NCI-H446 treated with DMSO at 0.1 percent for 48 hours (cell line): ENCODE measurements at places on chromosomes 11 and 22.
A peak's percentile ranks its signal among the peaks of the same experiment; 100 is the strongest.

GRCh38 chr11:94664346-94664745 is 97.2 kb downstream of the PIWIL4 start:
- no peak for DNase-seq

DNA sequence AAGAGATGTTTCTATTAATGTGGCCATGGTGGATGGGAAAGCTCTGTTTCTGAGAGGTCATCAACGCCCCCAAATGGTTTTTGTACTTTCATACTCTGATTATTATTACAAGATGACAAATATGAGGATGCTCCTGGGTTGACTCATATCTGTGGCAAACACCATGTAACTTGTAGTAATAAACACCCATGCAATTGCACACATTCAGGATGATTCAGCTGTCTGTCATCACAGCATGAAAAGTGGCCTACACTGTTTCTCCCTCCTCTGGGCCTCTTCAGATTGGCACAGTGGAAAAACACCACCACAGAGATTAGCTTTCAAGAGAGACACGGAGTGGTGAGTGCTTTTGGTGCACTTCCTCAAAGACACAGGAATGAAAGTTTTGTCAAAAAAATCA is 85.4 kb downstream of the MTNR1B start:
- DNase-seq = peak; percentile 65

DNA sequence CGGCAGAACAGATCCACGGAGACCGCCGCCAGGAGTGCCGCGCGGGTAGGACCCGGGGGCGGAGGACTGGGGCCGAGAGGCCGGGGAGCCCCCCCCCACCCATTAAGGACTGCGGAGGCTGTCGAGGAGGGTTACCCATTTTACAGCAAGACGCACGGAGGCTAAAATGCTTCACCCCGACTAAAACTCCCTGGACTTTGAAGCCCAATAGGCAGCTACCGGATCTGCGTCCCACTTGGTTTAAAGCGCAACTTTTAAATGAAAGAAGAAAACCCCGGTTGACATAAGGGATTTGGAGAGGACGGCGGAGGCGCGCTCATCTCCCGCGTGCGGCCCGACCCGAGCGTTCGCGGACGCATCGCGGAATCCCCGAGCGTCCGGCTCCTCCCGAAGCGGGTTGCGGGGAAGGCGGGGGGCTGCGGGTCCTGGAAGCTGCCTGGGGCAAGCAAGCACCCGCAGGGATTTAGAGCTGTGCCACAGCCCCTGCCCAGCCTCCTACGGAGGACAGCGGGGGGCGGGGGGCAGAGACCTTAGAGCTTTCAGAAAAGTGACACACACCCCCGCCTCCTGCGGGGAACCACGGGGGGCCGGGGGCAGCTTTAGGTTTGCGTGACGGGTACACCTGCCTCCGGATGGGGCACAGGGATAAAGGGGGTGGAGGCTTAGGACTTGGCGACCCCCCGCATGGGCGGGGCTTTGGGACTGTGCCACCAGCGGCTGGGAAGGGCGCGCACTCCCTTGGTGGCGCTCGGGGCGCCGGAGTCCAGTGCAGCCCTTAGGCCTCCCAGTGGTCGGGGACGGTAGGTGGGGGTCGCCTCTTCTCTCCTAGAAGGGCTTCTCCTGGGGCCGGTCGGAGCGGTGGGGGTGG is 760 bp upstream of the CELSR1 start:
- DNase-seq = no peak

DNA sequence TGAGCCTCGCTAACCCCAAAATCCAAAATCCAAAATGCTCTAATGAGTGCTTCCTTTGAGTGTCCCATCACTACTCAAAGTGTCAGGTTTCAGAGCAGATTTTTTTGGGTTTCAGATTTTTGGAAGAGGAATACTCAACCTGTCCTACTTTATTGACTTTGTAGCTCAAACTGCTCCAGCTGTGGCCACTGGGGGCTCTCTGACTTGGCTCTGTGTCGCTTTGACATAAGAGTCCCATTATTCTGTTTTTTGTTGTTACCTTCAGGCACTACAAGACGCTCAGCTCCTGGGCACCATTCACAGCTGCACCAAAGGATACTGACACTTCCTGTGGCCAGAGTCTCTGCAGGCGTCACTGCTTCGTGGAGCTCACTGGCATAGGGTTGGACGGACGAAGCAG is 41.1 kb downstream of the PHF21B start:
- no peak for DNase-seq

DNA sequence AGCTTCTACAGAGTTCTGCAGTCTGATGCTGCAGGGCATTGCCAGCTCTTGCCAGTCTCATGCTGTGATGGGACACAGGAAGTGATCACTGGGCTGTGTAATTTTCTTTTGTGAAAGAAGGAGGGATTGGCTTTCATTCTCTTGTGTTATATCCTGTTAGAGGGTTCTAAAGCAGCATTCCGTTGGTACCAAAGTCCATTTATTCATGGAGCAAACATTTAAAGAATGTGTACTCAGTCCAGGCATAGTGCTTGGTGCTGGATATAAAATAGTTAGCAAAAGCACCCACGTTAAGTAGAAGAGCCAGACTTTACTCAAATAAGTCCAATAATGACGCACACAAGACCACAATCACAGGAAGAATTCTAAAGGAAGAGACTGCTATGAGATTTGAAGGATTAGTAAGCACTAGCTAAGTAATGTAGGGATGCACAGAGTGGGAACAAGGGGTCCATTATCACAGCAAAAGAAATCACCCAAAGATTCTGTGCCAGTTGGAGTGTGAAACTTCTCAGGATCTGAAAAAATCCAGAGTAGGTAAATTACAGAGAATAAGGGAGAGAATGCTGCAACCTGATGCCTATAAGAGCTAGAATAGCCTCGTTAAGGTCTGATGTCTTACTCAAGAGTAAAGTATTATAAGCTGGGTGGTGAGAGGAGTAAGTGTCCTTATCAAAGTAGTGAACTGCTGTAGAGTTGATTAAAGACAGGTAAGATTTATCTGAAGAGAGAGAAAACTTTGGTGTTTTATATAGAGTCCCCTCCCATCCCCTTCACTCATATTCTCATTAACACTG is 728.3 kb downstream of the METTL15 start:
- no peak for DNase-seq

DNA sequence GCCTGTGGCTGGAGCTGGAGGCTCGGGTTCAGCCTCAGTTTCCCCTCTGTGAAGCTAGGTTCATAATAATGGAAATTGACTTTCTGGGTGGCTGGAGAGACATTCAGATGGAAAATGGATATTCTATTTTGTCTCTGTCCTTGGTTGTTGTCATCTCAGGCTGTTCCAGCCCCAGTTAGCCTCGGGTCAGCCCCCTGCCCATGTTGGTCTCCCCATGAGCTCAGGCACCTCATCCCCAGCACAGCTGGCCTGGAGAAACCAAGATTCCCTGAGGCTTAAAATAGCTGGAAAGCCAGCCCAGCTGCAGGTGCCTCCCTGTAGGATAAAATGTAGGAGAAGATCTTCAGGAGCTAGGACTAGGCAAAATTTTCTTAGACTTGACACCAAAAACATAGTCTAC is 129.5 kb downstream of the MED15 start:
- DNase-seq = no peak

DNA sequence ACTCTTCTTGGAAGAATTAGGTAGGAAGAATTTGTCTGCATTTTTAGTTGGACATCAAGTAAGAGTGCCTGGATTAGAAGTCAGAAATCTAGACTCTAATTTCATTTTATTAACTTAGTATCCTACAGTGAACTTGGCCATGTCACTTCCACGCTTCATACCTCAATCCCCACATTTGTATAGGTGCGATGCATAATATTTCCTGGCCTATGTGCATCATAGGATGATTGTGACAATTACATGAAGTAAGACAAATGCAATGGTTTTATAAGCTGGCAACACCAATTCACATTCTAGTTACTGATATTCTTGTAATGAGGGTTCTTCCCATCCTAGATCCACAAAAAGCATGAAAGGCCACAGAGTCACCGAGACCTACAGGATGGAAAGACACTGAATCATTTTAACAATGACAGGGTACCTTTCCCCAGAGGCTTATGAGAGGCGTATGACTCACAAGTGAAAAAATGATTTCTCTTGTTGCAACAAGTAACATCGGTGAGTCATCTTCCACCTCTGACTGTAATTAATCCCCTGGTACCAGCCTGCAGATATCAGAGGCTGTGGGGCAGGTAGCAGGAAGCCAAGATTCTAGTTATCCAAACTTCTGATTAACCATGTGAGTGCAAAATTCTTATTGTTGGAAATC is 56.0 kb upstream of the OR5AK2 start:
- no peak for DNase-seq

DNA sequence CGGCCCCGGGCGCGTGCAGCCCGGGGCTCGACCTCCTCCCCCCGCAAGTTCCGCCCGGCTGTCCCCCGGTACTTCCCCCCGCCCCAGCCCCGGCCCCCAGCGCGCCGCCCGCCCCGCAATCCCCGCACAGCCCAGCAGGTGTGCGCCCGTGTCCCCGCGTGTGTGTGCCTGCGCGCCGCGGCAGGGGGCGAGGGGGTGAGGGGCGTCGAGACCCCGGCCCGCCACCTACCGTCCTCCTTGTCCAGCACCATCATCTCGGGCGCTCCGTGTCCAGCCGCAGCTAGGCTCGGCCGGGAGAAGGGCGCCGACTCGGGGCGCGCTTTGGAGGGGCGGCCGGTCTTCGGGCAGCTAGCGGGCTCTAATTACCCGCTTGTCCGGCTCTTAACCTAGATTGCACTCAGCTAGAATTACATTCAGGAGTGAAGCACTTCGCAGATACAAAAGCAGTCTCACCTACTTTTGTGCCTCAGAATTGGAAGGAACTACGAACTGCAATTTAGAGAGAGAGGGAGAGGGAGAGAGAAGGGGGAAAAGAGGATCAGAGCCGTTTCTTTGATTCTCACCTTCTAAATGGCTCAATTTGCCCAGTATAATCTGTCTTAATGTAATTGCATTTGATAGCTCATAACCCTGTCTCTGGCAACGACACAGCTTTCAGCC is 439 bp downstream of the LMO1 start:
- no peak for DNase-seq

DNA sequence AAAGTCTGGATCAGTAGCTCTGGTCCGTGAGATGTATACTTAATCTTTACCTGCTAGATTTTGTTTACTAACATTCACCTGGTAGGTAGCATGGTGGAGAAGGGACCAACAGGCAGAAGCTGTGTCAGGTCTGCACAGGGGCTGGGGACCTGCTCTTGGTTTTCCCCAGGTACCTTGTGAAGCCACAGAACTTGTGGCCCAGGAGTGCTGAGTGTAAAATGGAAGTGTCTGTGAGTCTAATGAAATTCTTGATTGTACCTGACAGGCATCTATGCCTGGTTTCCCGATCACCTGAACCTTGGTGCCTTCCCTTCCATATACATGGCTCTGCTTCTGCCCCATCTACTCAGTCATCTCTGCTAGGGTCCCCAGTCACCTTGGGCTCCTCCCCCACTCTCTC is 94.3 kb downstream of the CWC15 start:
- DNase-seq = no peak

GRCh38 chr11:85044911-85045310 is 582.2 kb downstream of the DLG2 start:
- peak; percentile 62 for DNase-seq

DNA sequence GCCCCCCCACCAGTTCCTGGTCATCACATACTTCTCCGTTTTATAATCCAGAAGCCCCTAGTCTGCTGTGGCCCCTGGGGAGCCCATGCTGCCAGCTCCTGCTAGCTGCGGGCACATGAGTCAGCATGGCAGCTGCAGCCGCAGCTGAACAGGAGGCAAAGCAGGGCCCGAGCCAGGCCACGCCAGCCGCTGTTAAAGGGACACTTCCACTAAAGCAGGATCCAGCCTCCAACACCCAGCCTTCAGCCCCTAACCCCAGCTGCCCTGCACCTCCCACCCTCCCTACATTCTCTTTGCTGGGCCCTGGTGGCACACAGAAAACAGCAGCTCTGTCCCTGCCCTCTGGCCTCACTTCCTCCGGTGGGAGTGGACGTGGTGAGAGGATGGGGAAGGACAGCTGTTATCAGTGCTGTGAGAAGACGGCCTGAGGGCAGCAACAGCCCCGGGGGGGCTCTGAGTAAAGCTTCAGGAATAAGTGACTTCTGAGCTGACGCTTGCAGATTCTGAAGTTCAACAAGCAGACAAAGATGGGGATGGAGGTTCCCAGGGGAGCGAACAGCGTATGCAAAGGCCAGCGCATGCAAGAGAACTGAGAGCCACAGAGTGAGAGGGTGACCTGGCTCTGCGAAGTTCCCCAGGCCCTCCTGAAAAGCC is 688 bp upstream of the LRRC74B start:
- DNase-seq = peak; percentile 24

- DNase-seq = no peak
These were observed 1185.3 kb downstream of the JRKL start for GRCh38 chr11:97574976-97575665.

- DNase-seq = no peak
These were observed 1.7 kb upstream of the CBX6 start for GRCh38 chr22:38873469-38874411.
